RPMI7951 (cell line): ENCODE measurements at places on chromosomes 6 and 20. TPM values are rescaled to one million over a fixed set of nuclear protein-coding genes. Genes with fewer than 3 reads are reported as not detected.

The WFDC12 gene
- total RNA-seq, result not detected in 2 replicates

The C20orf144 gene
- 0.24 and 0.39 TPM in 2 replicates for total RNA-seq

The SNPH gene
- 7.0 and 9.4 TPM in 2 replicates for total RNA-seq

The CST5 gene
- total RNA-seq, result not detected in 2 replicates

The MTHFD1L gene
- total RNA-seq, result 21.5 and 21.6 TPM in 2 replicates

The EZR gene
- total RNA-seq, result 95.6 and 104 TPM in 2 replicates

The C6orf47 gene
- 13.9 and 18.6 TPM in 2 replicates for total RNA-seq

The RIPOR2 gene
- total RNA-seq, result 0.68 and 0.72 TPM in 2 replicates

The TPD52L1 gene
- total RNA-seq, result 16.8 and 17.4 TPM in 2 replicates

The TXLNB gene
- 0.98 and 1.1 TPM in 2 replicates for total RNA-seq

The RHAG gene
- not detected in 2 replicates for total RNA-seq

The SAYSD1 gene
- total RNA-seq, result 20.3 and 21.4 TPM in 2 replicates

The SMLR1 gene
- not detected in 2 replicates for total RNA-seq

The SLC22A1 gene
- total RNA-seq, result 0.36 and 1.3 TPM in 2 replicates

The MROH8 gene
- total RNA-seq, result 0.10 and 1.3 TPM in 2 replicates

The RALGAPB gene
- total RNA-seq, result 30.3 and 33.8 TPM in 2 replicates

The GJA1 gene
- 15.2 and 20.7 TPM in 2 replicates for total RNA-seq

The TP53TG5 gene
- total RNA-seq, result not detected in 2 replicates

The F13A1 gene
- total RNA-seq, result not detected in 2 replicates

The UBR2 gene
- 20.6 and 22.6 TPM in 2 replicates for total RNA-seq

The NPBWR2 gene
- total RNA-seq, result not detected in 2 replicates

The FERMT1 gene
- total RNA-seq, result 5.7 and 6.4 TPM in 2 replicates

The AIF1 gene
- not detected in 2 replicates for total RNA-seq

The POM121L2 gene
- 0.12 TPM in 1 of 2 replicates, not detected in the other for total RNA-seq

The FOXS1 gene
- total RNA-seq, result 0.24 and 0.39 TPM in 2 replicates

The RFX6 gene
- not detected in 2 replicates for total RNA-seq

The BPI gene
- 0.24 and 0.29 TPM in 2 replicates for total RNA-seq

The SEMG2 gene
- not detected in 2 replicates for total RNA-seq

The SYCP2 gene
- 6.2 and 10.1 TPM in 2 replicates for total RNA-seq

The RIMS4 gene
- total RNA-seq, result not detected in 2 replicates

The NT5E gene
- 395 and 427 TPM in 2 replicates for total RNA-seq

The YTHDF1 gene
- total RNA-seq, result 21.2 and 22.1 TPM in 2 replicates

The GPX5 gene
- not detected in 2 replicates for total RNA-seq

The TTBK1 gene
- not detected in 2 replicates for total RNA-seq

The BNIP5 gene
- total RNA-seq, result not detected in 2 replicates

The LAMA2 gene
- total RNA-seq, result 0.68 and 0.84 TPM in 2 replicates

The BTN1A1 gene
- total RNA-seq, result not detected in 2 replicates

The SLC25A27 gene
- total RNA-seq, result 1.8 and 2.6 TPM in 2 replicates

The DEFB124 gene
- total RNA-seq, result not detected in 2 replicates

The SMOC2 gene
- total RNA-seq, result not detected in 2 replicates

The GPR63 gene
- 0.24 and 0.29 TPM in 2 replicates for total RNA-seq

The SLC17A9 gene
- total RNA-seq, result 4.8 and 6.3 TPM in 2 replicates
